Astrocyte of the hippocampus (primary cell): ENCODE measurements at places on chromosomes 1 and 21.

DNA sequence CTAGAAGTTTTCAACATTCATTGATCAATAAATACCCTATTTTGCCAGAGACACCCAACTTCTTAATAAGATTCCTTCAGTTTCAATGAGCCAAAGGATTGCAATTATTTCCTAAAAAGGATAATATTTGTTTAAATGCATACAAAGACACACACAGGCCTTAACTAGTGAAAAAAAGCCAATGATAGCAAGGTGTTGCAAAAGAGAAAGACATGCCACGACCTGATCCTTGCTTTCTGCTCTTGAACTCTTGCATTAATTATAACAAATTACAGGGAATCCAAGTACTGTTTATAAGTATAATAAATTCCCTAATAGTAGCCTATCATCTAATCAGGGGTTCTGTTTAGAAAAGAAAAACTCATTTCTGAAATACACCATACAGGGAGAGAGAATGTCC, 131.1 kb downstream of the PTPN14 start:
- DNase-seq, result no peak

GRCh38 chr1:236165238-236165981, 23.1 kb downstream of the GPR137B start:
- DNase-seq, result no peak

GRCh38 chr1:59107516-59107915, 189.4 kb upstream of the FGGY start:
- no peak for DNase-seq

DNA sequence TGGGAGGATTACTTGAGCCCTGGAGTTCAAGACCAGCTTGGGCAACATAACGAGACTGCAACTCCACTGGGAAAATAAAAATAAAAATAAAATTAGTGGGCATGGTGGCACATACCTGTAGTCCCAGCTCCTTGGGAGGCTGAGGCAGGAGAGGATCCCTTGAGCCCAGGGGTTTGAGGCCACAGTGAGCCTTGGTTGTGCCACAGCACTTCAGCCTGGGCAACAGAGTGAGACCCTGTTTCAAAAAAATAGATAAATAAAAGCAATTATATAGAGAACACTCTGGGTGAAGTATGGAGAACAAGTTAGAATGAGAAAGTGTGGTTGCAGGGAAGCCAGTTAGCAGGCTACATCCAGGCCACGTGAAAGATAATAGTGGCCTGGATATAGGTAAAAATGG, 25.7 kb downstream of the CXADR start:
- no peak for DNase-seq

- no peak for DNase-seq
Measured at GRCh38 chr1:35569936-35570335, 3.2 kb upstream of the TFAP2E start.

GRCh38 chr21:42228709-42229220, 9.8 kb downstream of the ABCG1 start:
- no peak for DNase-seq

DNA sequence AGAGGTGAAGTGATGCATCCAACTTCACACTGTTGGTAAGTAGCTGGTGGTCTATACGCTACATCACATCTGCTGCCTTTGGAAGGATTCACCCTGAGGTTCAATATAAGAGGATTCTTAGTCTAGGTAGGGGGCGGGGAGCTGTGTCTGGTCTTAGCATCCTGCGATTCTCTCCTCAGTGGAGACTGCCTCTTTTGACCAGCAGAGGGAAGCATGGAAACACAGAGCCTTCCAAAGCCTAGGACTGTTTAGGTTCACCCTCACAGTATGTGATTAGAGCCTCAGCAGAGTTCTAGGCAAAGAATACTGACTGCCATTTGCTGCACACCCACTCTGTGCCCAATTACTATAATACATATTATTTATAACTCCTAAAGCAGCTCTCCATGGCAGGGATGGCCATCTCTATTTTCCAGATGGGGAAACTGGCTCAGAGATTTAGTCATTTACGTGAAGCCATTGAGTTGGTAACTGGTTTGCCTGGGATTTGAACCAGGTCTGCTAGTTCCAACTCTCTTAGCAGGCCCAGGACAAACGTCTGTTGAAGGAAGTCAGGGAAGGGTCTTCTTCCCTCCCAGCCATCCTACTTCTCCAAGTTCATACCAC, 28.9 kb upstream of the EFCAB14 start:
- DNase-seq, result peak; percentile 74

- no peak for DNase-seq
Measured at GRCh38 chr1:111184663-111185062, 15.8 kb downstream of the DENND2D start.

GRCh38 chr1:14340002-14340785, 258.3 kb upstream of the KAZN start:
- DNase-seq, result no peak

- DNase-seq, result no peak
Measured at GRCh38 chr21:43893536-43894205, 28.6 kb downstream of the AGPAT3 start.

DNA sequence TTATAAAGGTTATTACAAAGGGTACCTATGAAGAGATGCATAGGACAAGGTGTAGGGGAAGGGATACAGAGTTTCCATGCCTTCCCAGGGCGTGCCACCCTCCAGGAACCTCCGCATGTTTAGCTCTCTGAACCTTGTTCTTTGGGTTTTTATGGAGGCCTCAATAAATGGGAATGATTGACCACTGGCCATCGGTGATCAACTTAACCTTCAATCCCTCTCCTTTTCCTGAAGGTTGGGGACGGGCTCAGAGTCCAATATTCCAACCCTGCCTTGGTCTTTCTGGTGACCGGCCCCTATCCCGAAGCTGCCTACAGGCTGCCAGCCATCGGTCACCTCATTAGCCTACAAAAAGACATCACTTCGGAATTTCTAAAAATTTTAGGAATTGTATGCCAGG, 11.7 kb downstream of the CD244 start:
- no peak for DNase-seq

DNA sequence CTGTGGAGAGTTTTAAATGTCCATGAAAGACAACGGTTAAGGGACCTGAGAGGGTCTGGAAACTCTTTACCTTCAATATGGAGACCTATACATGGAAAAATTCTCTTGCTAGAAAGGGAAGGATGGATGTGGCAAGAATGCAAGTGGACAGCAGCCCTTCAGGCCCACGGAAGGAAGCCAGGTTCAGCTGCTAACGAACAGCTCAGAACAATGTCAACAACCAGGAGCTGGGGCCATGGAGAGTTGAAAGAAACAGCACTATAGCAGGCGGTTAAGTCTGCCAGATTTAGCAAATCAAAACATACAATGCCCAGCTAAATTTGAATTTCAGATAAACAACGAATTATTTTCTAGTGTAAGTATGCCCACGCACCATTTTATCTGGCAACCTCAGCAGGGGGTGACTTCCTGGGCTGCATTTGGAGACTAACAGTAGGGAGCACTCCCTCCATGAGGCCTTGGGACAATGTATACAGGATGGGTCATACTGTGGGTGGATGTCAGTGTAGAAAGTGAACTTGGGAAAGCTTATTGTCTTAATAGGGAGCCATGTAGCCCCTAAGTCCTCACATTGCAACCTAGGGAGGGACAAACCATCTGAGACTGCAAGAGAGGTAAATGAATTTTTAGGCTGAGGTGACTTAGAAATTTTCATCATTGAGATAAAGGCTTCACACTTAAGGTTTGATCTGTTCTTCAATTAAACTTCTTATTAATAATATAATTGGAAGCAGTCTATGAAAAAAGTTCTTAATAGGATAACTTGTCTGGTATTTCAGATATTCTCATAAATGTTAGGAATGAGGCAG, 7.8 kb upstream of the H3-3A start:
- peak; percentile 63 for DNase-seq

DNA sequence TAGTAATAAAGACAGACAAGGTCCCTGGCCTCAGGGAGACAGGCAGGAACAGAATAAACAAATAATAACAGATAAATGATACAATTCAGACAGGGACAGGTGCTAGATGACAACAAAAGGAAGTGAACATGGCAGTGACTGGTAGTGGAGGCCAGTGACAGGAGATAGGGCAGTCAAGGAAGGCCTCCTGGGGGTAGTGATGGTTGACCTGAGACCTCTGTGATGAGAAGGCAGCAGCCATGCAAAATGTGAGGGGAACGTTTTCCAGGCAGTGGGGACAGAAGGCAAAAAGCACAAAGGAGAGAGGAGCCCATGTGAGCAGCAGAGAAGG, 18.5 kb downstream of the OPTC start:
- no peak for DNase-seq

DNA sequence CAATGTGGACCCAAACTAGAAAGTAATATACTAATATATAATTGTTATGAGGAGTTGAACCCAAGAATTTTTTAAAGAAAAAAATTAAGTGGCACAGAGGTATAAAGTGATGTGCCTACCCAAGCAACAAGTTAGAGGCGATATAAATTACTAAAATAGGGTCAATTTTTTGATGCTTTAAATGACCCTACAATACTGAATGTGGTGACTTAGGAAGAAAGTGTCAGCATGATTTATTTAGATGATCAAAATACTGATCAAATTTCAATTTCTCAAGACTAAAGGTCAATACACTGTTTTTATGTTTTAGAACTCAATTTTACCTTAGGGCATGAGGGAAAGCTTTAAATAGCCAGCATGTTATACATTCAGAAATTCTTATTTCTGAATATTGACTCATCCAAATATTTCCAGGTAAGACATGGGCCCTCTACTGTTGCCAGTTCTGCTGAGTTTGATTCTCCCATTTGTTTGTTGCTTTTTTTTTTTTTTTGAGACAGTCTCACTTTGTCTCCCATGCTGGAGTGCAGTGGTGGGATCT, 20.1 kb downstream of the SCAF4 start:
- no peak for DNase-seq
